ENCODE measurements at places on chromosomes 1 and 21. TPM values are rescaled to one million over a fixed set of nuclear protein-coding genes. Genes with fewer than 3 reads are reported as not detected.

DNA sequence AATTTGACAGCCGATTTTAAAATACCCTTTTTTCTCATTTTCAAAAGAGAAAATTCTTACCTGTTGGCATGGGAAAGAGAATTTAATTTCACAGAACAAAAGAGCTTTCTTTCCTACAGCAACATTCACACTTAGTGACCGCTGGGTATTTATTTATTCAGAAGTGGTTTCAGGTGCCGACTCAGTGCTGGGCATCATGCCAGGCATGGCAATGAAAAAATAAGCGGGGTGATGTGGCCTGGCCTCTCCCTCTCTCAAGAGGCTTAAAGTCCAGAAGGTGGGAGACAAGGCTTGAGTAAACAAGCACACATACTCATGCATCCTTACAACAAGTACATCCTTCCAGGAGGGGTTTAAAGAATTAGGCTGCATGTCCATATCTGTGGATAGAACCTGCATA is 4.1 kb upstream of the PCP4 start:
- no peak for DNase-seq

DNA sequence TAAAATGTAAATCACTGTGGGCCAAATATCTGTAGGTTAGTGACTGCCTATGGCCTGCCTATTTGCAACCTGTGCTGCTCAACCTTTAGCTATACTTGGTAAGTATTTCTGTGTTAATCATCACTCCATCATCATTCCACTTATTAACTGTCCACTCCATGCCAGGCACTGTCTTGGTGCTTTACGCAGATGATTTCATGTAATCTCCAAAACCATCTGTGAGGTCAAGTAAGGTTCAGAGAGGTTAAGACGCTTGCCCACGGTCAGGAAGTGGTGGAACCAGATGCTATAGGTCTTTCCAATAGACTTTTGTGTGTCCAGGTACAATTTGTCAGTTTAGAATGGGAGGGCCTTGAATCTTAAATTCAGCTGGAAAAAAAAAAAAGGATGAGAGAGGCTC is 10.8 kb upstream of the PHACTR4 start:
- no peak for DNase-seq

- no peak for DNase-seq
Measured at GRCh38 chr1:247360991-247361731, 29.5 kb upstream of the ZNF496 start.

FAM131C gene
- total RNA-seq = not detected

DNA sequence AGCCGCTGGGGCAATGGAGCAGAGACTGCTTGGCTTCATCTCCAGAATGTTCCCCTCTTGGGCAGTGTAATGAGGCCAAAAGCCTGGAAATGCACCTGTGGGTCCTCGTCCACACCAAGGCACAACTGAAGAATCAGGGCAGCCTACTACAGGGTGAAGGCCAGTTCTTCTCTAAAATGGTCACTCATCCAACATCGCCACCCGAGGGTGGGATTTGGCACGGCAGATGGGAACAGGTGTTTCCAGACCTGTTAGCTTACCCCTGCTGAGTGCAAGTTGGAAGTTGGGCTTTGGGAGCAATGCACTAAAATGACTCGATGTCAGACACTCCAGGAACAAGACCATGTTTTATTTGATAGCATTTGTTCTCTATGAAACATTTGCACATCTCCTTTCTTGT is 543.7 kb downstream of the NPHP4 start:
- no peak for DNase-seq

DNA sequence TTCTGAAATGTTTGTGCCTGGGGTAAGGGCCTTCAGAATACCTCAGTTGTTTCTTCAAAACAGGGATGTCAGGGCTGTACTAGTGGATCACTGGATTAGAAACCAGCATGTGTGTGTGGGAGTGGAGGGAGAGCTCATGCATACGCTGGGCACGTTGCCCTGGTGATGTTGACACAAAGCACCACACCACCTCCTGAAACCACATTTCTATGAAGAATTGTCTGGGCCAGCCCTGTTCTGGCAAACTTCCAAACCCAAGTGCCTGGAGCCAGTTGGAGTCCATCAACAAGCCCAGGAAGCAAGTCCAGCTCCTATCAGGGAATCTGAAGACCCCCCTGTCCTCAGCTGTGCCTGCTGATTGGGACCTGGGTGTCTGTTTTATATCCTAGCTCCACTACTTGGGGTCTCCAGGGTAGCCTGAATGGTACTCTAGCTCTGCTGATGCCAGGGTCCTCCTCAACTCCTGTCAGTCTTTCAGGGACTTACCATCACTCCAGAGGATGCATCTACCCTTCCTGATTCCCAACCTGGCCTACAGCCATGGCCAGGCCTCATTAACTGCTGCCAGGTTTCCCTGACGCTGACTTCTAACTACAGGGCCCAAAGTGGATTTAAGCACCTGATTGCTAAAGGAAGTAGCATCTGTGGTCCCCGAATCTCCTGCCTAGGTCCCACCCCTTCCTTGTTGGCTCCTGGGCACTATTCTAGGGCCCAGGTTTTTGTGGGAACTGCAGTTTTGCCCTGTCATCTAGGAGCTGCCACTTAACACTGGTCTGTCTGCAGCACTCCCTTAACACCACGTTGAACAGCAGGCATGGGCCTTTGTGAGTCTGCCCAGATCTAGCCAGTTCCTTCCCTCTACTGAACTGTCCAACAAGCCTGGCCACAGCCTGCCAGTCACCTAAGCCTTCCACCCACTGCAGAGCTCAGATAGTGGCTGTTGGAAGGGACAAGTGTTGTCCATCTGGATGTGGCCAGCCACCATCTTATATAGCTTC is 45.5 kb downstream of the LPAR3 start:
- DNase-seq = peak; percentile 95

Measured in breast epithelium (tissue), 4 donors.